ENCODE measurements at places on chromosomes 12 and 14.

GRCh38 chr14:25048170-25049016 lies 1.6 kb downstream of the STXBP6 start:
- peak; percentile 22 for DNase-seq

DNA sequence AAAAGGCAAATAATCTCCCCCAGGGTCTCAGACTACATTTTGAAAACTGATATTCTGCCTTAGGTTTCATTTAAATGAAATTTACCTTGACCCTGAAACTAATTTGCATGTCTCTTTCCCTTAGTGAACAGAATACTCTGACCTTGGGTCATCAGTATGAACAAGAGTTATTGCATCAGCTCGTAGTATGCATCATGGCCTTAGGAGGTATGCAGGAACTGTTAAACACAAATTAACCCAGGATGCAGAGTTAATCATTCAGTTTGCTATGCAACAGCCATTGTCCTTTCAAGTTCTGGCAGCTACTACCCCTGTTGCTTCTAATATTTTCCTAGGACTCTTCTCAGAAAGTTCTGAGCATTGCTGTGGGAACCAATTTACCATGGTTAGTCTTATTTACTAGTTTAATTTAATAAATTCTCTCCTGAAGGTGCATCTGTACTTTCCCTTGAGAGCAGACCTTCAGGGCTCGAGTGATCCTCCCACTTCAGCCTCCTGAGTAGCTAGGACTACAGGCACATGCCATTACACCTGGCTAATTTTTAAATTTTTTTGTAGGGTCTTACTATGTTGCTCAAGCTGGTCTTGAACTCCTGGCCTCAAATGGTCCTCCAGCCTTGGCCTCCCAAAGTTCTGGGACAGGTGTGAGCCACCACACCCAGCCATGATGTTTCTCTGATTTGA lies 126.7 kb downstream of the TTC6 start:
- no peak for DNase-seq

- peak; percentile 44 for DNase-seq
Observed at GRCh38 chr14:77498120-77498979, at the start of gene ISM2. Gene ISM2, minus strand, starts transcription at chr14:77498816. Its CDS starts 23 bp downstream, at chr14:77498793.

- peak; percentile 79 for DNase-seq
Observed at GRCh38 chr14:55160989-55161388, 30.4 kb downstream of the DLGAP5 start.

GRCh38 chr12:53174881-53175491 lies 5.5 kb upstream of the ZNF740 start:
- peak; percentile 67 for DNase-seq

DNA sequence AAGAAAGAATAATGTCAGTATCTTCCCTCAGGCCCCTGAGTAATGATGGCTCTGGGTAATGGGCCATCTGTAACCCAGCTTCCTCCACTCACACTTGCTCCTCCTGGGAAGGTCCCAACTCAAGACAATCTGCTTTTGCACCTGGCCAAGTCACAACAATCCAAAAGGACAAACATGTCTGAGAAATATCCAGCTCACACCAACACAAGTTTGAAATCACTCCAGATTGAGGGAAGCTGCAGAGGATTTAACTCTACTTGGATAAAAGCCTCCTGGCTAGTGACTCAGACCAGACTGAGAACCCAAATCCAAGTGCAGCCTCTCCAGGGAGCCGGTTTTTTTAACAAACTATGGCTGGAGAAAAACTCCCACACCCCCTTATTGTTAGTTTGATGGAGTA lies 34.2 kb downstream of the RTRAF start:
- DNase-seq, result peak; percentile 72

DNA sequence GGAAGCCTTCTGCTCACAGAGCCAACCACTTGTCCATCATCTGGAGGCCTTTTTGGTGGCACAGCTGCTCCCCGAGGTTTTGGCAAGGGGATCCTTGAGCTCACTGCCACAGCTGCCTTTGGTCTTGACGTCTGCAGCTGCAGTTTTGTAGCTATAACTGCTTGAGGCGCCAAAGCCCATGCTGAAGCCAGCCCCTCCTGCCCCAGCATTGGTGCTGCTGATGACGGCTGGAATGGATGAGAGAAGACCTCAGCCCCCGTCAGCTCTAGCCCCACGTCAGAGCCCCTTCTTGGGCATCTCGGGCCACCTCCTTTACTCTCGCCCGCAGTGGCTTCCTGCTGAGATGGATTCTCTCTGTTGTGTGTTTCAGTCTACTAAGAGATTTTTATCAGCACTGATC lies 12.3 kb upstream of the KRT74 start:
- DNase-seq, result no peak

- no peak for DNase-seq
Observed at GRCh38 chr12:108638141-108638827, 4.6 kb upstream of the SELPLG start.

DNA sequence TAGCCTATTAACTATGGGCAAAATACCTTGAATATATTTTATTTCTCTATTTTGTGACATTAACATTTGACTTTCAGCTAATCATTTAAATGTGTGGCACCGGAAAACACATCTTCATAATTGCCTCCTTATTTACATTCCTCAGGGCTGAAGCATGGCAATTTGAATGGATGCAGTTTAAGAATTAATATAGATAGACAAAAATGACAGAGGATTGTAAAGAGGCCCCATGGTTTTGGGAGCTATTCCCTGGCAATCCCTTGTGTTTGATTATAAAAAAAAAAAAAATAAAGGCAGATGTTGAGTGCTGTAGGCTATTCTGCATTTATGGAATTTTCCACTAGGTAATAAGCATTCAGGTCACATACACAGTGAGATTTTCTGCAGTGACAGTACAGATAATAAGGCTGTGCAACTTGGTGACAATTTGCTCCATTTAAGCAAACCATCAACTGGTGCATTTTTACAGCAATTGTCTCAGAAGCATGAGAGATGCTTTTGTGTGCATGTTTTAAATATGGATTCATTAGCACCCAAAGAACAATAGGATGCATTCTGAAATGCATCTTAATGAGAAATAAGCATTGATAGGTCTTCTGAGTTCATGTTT lies 123.2 kb upstream of the SLC38A4 start:
- no peak for DNase-seq

DNA sequence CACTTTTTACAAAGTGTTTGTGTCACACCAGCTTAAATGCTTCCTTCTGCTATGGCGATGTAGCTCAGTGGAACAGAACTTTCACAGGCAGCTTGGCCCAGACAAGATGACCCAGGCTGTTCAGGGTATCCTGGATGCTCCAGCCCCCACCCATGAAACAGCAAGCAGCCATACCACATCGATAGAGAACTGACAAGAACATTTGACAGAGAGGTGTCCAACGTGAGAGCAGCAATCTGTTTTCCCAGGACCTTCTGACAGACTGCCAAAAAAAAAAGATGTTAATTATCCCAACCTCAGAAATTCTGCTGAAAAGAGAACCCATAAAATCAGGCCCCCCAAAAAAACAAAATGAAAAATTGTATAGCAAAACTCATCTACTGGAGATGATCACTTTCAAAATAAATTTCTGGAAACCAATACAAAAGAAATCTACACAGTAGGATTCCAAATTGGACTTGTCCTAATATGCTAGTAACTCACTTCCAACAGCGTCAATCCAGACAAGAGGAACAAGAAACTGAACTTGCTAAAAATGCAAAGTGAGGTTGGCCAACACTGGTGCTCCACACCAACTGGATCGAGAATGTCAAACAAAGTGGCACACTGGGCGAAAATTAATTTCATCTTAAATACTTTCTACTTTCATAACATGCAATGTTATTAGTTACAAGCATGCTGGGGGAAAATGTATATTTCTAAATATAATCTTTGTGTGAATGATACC lies 118.8 kb downstream of the DPF3 start:
- no peak for DNase-seq

DNA sequence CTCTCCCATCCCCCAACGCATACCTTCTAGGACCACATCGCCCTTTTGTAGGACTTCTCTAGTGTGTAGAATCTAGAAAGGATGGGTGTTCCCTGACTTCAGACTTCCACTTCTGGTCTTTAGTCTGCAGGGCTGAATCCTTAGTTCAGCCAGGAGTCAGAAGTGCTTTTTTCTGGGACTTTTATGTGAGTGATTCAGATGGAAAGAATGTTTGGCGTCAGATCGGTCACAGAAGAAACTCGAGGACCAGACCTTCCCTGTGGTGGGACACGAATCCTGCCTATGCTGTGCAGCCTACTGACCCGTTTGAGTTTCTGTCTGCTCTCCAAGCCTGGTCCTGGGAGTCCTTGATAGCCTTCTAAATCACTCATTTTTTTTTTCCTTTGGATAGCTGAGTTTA lies 165.4 kb upstream of the SSTR1 start:
- peak; percentile 77 for DNase-seq

DNA sequence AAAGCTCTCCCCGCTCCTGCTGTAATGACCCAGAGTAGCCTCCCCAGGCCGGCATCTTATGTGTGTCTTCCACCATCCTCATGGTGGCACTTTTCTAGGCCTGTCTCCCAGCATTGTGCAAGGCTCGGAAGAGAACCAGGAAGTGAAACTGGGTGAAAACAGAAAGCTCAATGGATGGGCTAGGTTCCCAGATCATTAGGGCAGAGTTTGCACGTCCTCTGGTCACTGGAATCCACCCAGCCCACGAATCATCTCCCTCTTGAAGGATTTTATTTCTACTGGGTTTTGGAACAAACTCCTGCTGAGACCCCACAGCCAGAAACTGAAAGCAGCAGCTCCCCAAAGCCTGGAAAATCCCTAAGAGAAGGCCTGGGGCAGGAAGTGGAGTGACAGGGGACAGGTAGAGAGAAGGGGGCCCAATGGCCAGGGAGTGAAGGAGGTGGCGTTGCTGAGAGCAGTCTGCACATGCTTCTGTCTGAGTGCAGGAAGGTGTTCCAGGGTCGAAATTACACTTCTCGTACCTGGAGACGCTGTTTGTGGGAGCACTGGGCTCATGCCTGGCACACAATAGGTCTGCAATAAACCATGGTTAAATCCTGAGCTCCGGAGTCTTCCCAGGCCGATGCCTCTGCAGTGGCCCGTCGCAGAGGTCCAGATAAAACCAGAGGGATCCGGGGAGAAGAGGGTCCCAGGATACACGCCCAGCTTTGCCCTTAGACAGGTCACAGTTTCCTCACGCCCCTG lies 15.6 kb downstream of the ACVRL1 start:
- peak; percentile 35 for DNase-seq

- DNase-seq, result no peak
Observed at GRCh38 chr12:75579552-75579951, 68.1 kb upstream of the KRR1 start.

DNA sequence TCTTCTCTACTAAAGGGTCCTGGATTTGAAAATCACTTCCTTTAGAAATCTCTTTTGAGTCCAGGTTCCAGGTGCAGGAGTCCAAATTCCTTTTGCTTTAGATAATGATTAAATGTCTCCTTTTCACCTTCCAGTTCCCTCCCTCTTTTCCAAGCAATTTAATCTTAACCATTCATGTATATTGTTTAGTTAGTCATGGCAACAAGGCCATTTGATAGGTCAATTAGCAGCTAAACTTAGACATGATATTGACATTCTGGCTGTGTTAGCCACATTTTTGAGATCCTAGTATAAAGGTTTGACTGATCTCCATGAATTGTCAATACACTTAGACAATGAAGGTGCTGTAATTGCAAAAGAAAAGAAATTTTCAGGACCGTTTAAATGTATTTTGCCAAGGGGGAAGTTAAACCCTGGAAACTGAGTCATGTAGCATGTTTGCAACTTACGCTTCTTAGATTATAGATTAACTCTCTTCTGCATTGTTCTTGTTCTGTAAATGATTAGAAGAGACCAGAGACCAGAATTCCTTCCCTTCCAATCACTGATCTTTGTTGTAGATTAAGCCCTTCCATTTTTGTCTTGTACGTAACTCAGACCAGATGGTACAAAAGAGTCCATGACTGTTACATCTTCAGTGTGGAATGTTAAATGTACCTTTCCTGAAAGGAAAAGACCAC lies 12.4 kb upstream of the C12orf75 start:
- no peak for DNase-seq

DNA sequence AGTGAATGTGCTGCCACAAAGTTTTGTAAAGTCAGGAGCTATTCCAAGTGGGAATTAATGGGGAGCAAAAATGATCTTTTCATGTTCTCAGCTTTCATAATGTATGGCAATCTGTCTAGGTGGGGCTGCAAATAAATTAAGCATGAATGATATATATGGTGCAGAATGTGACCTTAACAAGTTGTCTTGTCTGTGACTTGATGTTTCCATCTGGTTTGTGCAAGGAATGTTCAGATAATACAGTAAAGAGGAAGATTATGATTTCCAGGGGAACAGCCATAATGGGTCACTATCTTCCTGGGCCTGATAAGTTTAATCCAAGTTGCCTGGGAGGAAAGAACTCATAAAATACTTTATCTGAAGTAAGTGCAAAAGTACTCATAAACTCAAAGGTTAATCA lies 1815.8 kb upstream of the FLRT2 start:
- DNase-seq, result no peak

DNA sequence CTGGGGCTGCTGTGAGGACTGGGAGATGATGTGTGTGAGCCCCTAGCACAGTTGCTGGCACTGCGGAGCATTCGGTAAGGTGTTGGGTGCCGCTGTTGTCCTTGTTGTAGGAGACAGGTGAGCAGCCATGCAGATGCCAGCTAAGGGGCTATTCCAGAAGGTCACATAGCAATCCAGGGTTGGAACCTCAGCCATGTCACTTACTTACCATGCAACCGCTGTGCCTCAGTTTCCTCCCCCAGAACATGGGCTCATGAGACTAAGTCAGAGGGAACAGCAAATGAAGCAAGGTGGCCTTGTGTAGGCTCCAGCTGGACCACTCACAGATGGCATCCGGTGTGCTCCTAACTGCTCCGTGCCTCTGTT lies 13.2 kb downstream of the DTX1 start:
- no peak for DNase-seq

GRCh38 chr14:30621354-30621939 lies 672 bp upstream of the SCFD1 start:
- DNase-seq, result peak; percentile 30

- DNase-seq, result peak; percentile 93
Observed at GRCh38 chr14:50099335-50099734, 17.0 kb downstream of the VCPKMT start.

DNA sequence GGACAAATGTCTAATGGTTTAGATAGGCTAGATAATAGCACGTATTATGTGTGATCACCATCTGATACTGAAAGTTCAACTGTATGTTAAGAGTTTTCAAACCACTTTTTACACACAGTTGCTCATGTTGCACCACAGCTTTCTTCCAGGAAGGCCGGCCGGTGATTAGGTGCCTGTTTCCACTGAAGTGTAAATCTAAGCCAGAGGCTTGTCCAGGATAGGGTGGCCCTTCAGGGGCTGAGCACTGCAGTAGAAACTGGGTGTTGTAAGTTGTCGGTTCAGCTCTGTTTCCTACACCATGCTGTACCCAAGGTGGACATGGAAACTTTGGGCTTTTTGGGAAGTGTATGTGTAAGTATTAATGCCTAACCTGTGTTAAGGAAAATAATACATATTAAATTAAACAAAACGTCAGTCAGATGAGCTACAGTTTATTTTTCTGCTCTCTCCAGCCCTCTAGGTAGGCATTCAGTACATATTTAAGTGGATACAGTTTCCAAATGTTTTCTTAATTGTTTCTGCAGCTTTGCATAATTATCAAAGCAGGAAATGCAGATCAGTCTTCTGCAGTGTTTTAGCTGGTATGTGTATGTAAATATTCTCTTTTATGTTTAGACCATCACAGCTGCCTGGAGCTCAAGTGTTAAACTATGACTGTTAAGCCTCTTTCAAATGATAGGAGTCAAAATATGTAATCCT lies 30.9 kb downstream of the TDP1 start:
- no peak for DNase-seq

GRCh38 chr12:101891462-101891971 lies 14.1 kb downstream of the DRAM1 start:
- peak; percentile 69 for DNase-seq

- DNase-seq, result no peak
Observed at GRCh38 chr14:34425095-34425851, 36.8 kb downstream of the SPTSSA start.

GRCh38 chr12:102948941-102949352 lies 8.5 kb upstream of the ASCL1 start:
- peak; percentile 64 for DNase-seq

GRCh38 chr14:54333511-54333910 lies 63.3 kb upstream of the CDKN3 start:
- DNase-seq, result peak; percentile 50

All from PC-3 (cell line).